GM04503 (cell line): ENCODE measurements at places on chromosomes 6 and 20.

- no peak for DNase-seq
These were observed 10.9 kb upstream of the B4GALT5 start for GRCh38 chr20:49724408-49725223.

GRCh38 chr20:48835390-48835789 is 7.6 kb upstream of the PREX1 start:
- no peak for DNase-seq

- no peak for DNase-seq
These were observed 28.6 kb upstream of the CDKN1A start for GRCh38 chr6:36649701-36650484.

- DNase-seq, result no peak
These were observed 278.9 kb downstream of the CENPW start for GRCh38 chr6:126618639-126619343.

GRCh38 chr6:68726337-68726736 is 91.3 kb downstream of the ADGRB3 start:
- DNase-seq, result no peak

GRCh38 chr6:167910007-167910406 is 83.3 kb downstream of the AFDN start:
- DNase-seq, result no peak

DNA sequence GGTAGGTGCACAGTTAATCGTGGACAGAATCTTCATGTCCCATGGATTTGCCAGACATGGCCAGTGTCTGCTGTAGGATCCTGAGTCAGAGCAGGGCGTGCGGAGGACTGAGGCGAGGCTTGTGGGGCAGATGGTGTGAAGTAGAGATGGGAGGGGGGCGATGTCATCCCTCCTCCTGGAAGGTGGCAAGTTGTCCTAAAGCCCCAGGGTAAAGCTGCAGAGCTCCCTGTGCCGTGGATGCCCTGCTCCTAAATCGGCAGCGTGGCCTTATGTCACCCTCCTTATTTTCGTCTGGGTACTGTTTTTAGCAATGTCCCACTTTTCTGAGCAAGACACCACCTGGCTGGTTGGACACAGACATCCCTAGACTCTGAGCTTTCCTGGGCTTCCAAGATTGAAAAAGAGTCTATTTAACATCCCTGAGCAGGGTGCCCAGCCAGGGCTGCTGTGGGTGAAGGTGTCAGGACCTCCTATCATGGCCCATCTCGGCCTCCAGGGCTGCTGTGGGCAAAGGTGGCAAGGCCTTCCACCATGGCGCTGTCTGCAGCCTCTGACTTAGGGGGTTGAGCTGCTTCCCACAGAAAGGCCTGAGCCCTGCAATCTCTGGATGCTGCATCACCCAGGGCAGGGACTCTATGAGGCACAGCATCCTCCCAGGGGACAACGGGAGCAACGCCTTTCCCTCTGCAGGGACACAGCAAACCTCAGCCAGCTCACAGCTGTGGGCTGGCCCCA is 145.4 kb downstream of the TTLL2 start:
- no peak for DNase-seq

DNA sequence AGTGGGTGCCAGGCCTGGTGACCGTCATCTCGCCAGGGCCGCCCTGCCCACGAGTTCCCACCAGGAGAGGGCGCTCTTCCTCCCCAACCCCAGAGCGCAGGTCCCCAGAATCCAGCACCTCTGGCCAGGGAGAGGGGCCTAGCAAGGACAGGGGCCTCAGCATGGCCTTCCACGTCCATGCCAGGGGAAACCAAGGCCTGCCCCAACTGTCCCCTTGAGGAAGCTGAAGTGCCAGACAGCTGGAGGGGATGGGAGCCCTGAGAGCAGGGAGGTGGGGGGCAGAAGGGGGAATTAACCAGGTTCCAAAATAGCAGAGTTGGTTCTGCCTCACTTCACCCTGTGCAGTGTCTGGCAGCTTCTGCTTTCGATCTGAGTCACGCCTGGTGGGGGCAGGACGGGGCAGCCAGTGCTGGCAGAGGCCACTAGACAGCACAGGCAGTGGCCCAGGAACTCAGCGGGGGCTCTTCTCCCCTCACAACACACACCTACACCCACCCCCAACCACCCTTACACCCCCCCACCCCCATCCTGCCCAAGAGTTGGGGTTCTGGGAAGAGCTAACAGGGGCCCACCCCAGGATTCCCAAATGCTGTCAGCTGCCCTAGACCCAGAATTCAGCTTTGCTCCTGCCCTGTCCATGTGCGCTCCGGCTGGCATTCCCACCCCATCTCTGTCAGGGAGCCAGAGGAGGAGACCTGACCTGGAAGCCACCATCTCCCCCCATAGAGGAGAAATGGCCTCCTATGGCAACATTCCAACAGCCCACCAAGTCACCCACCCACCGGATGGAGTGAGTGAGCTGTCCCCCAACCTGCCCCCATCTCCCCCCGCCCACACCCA is 29.2 kb downstream of the TFEB start:
- no peak for DNase-seq

DNA sequence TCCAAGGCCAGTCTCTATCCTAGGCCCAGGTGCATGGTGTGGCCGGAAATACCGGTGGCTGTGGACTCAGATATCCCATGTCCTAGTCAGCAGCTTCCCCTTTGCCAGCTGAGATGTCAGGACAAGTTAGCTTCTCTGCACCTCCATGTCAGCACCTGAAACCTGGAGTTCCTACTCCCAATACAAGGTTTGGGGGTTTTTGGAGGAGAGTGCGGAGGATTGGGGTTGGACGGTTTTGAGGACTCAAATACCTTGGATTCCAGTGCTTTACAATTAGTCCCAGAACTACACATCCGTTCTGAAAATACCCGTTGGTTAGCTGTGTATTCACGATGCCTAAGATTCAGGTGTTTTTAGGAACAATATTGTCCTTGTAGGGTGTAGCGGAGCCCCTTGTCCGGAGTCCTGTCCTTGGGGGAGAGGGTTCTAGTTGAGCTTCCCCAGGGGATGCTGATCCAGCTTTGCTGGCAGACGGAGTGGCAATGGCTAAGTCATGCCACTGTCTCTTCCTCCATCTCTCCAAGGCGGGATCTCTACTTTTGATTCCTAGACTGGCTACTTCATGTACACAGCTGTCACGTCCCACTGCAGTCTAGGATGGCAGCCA is 45.0 kb downstream of the ADNP start:
- DNase-seq, result no peak

GRCh38 chr6:147986846-147987245 is 355.8 kb upstream of the SASH1 start:
- DNase-seq, result no peak

DNA sequence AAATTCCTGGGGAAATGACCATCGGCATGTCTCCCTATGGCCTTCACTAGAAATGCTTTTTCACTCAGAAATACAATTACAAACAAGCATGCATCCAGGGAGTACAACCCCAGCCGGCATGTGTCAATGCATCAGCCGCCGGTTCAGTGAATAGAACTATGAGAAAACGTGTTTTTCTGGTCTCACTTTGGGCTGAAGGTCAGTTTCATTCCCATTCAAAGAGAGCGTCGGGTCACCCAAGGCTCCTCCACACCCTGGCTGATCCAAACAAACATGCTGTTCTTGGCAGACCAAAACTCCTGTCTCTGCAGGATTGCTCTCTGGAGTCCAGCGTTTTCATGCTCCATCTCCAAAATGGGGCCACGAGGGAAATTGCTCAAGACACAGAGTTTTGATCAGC is 35.5 kb upstream of the NXT1 start:
- no peak for DNase-seq
